ENCODE measurements at places on chromosomes 7 and 10.
A peak's percentile ranks its signal among the peaks of the same experiment; 100 is the strongest.

DNA sequence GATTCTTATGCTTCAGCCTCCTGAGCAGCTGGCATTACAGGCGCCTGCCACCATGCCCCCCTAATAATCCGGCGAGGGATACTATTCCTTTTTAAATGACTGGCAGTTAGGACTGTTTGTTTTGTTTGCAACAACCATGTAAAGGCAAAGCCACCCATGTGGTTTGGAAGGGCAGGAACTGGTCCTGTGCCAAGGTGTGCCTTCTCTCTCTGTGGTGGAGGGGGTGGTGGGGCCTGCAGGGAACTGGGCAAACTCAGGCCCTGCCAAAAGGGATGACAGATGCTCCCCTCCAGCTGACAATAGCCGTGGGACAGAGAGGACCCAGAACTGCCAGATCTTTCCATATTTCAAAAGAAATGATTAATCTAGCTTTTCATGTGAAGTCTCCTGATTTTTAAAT is 23.5 kb upstream of the WAPL start:
- no peak for DNase-seq

GRCh38 chr7:29561271-29561670 is 2.4 kb upstream of the PRR15 start:
- no peak for DNase-seq

GRCh38 chr7:139300390-139300789 is 40.7 kb upstream of the FMC1 start:
- no peak for DNase-seq

GRCh38 chr10:97640868-97641811 is 669 bp downstream of the PI4K2A start:
- DNase-seq, result peak; percentile 20

GRCh38 chr10:84375011-84375410 is 46.6 kb downstream of the CCSER2 start:
- DNase-seq, result peak; percentile 20

DNA sequence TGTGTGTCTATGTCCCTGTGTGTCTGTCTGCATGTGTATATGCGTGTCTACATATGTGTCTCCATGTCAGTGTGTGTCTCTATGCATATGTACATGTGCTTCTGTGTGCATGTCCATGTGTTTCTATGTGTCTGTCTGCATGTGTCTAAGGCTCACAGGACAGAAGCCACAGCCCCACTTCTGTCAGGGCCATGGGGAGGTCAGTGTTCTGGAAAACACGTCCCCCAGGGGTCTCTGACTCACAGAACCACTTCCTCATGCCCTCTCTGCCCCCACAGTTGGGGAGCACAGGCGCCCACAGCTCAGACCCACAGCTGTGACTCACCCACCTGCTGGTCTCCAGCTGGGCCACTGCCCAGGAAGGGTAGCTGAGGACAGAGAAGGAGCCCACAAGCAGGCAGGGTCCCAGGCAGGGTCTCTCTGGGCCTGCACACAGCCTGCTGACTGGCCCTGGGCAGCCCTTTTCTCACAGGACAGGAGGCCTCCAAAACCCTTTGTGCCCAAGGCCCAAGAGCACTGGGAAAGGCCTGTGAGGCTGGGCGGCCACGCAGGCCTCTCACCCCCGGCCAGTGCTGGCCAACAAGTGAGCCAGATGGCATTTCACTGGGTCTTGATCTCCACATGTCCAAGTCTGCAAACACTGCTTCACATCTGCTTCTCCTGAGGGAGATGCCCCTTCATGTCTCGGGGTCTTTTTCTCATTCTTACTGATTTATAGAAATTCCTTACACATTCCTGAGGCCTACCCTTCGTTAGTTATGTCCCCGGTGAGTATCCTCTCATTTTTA is 102.9 kb upstream of the FAM20C start:
- no peak for DNase-seq

DNA sequence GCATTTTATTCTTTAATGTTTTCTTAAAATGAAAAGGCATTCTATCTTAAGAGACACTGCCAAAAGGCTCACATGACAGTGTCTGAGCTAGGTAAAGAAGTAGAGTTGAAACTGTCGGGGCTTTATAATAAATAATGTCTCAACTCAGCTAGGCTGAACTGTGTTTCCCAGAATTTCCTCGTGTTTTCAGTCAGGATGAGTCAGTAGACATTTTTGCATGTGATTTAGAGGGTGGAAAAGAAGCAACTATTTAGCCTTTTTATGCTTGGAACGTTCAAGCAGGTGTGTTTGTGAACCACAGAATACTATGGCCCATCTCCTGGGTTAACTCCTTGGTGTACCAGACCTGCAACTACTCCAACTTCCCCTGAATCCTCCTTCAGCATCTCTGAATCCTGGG is 23.4 kb upstream of the LIPA start:
- DNase-seq, result no peak

DNA sequence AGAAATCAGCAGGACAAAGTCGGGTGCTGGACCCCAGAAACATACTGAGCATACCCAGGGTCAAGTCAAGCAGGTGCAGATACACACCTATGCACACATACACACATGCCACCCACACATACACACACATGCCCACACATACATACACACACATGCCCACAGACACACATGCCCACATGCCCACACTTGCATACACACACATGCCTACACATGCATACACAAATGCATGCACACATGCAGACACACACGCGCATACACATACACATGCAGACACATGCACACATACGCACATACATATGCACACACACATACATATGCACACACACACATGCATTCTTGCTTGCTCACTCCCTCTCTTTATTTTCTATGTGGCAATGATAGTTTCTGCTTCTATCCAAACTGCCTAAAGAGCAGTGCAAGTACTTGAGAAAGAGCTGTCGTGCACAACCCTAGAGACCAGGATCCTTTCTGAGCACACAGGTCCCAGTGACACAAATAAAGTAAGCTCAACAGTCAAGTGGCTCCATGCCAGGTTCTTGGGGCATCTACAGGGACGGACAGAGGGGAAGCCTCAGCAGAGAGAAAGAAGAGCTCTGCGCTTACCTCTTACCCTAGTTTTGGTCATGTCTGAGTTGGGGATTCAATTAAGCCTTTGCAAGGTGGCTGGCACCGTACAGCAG is 83.7 kb downstream of the EBF3 start:
- no peak for DNase-seq

DNA sequence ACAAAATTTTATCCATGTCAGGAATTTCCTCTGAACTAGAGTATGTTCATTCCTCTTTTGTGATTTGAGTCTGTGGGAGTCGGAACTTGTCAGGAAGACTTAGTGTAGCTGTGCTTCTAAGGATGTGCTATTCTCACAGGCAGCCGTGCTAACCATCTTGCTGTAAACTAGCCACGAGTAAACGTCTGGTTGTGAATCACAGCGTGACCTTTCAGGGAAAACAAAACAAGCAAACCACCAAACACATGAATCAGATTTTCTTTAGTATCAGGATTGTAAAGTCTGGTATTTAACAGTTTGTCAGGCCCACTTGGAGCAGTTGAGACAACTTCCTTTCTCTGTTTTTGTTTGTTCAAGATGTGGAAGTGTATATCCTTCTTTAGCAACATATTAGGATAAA is 32.0 kb downstream of the AUTS2 start:
- DNase-seq, result no peak

DNA sequence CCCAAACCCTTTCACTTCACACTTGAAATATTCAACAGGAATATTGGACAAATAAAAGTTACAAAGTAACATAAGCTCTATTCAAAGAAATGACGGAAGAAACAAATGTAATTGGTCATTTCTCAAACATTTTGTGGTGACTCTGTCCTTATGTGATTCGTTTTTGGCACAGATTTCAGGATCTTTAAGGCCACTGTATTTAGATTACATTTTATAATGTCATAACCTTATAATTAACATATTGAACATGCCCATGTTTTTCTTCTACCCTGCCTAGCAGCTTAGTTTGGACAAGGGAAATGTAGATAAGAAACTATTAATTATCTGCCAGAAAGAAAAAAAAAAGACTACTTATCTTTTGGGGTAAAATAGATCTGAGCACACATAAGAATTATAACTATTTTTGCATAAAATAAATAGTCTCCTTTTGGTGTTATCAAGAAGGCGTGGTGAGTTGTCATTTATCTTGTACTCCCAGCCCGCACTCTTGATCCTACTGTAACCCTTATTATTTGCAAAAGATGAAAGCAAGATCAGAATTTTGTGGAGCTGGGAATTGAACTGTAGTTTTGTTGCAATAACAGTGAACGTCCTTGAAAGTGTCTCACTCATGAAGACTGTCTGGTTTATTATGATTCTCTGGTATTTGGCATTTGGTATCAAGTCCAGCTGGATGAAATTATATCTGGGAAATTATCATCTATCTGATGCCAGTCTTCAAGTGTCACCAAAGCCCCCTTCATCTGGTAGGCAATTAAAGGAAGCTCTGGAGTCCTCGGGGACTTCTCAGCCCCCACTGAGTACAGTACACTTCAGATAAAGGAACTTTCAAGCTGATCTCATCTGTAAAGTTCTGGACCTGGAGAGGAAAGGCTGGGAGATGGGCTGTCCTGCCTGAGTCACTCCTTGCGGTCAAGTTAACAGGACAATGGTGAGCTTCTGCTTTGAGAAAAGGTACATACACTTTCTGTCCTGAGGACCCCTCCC is 175.7 kb upstream of the INHBA start:
- no peak for DNase-seq

GRCh38 chr7:3747467-3747866 is 446.4 kb downstream of the SDK1 start:
- no peak for DNase-seq

DNA sequence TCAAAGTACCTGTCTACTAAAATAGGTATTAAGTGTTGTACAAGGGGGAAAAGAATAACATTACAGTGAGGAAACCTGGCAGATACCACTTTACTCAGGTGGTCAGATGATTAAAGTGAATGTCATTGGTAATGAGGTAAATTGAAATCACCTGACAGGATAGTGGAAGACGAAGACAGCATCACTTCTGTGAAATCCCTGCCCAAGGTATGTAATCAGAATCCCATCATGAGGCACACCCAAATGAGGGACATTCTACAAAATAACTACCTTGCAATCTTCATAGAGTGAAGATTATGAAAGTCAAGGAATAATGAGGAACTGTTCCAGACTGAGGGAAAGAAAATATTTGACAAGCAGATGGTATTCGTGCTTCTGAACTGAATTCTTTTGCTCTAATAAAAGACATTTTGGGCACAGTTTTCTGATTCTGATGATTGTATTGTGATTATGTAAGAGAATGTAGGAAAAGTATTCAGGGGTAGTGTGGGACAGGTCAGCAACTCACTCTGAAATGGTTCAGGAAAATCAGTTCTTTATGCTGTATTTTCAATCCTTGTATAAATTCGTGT is 33.3 kb upstream of the ARMS2 start:
- no peak for DNase-seq

DNA sequence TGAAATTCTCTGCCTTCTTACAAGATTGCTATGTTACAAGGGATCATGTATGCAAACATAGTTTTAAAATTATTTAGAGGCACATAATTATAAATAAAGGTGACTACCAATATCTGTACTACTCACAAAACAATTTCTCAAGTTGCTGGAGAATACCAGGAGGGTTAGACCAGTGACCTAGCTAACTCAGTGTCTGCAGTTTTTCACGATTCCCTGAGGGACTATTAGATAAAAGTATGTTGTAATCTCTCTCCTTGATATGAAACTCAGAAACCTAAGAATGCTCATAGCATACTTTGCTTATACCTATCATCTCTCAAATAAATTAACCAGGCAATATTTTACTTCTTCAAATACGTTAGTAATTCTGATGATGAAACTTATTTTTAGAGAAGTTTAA is 534.0 kb upstream of the ANKRD30A start:
- DNase-seq, result no peak

DNA sequence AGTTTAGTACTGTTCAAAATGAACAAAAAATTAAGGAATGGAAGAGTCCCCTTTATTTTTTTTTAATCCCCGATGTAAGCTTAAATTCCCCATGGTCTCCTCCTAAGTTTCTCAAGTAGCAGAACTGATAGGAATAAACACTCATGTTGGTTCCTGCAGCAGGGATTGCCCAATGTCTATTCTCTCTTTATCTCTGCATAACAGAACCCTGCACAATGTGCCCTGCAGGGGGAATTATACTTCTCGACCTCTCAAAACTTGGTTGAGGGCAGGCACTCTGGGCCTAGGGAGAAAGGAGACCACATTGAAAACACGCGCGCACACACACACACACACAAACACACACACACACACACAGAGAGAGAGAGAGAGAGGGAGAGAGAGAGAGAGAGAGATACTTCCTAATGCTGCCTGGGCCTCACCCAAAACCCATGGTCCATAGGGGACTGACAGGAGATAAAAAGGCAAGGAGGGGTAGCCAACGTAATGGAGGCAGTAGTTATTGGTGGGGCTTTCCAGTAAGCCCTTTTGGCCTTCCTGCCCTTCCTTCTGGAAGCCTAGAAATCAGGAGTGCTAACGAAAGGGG is 22.7 kb downstream of the JAZF1 start:
- DNase-seq, result no peak

- DNase-seq, result peak; percentile 60
Observed at GRCh38 chr10:93745408-93746065, 12.2 kb upstream of the LGI1 start.

- no peak for DNase-seq
Observed at GRCh38 chr10:29541422-29542210, 93.2 kb downstream of the SVIL start.

DNA sequence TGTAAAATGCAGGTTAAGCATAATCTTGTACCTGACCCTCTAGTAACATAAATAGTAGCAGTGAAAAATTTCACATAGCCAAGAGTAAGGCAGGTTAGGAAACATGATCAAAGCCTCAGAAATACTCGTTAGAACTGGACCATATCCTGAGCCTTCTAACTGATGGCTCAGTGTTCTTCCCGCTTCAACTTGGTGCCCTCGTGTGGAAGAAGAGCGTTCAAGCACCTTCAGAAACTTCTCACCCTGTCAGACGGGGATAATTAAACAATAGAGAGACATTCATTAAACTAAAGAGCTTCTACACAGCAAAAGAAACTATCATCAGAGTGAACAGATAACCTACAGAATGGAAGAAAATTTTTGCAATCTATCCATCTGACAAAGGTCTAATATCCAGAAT is 124.5 kb downstream of the MYOF start:
- peak; percentile 50 for DNase-seq

GRCh38 chr7:100824499-100825214 is 2.7 kb downstream of the EPHB4 start:
- DNase-seq, result no peak

- peak; percentile 84 for DNase-seq
Observed at GRCh38 chr10:127243490-127244272, 47.3 kb upstream of the INSYN2A start.

DNA sequence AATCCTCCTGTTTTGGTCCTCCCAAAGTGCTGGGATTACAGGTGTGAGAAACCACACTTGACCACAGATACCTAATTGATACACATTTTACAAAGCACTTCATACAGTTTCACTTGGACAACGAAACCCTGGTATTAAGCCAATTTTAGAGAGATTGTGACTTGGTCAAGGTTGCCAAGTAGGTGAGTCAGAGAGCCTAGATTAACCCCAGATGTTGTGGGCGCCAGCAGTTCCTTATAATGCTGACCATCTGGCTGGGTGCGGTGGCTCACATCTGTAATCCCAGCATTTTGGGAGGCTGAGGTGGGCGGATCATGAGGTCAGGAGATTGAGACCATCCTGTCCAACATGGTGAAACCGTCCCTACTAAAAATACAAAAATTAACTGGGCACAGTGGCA is 4.9 kb upstream of the PHKG1 start:
- DNase-seq, result no peak

Measured in WERI-Rb-1 (cell line).